ENCODE measurements at places on chromosomes 2 and 18.
A peak's percentile ranks its signal among the peaks of the same experiment; 100 is the strongest.

DNA sequence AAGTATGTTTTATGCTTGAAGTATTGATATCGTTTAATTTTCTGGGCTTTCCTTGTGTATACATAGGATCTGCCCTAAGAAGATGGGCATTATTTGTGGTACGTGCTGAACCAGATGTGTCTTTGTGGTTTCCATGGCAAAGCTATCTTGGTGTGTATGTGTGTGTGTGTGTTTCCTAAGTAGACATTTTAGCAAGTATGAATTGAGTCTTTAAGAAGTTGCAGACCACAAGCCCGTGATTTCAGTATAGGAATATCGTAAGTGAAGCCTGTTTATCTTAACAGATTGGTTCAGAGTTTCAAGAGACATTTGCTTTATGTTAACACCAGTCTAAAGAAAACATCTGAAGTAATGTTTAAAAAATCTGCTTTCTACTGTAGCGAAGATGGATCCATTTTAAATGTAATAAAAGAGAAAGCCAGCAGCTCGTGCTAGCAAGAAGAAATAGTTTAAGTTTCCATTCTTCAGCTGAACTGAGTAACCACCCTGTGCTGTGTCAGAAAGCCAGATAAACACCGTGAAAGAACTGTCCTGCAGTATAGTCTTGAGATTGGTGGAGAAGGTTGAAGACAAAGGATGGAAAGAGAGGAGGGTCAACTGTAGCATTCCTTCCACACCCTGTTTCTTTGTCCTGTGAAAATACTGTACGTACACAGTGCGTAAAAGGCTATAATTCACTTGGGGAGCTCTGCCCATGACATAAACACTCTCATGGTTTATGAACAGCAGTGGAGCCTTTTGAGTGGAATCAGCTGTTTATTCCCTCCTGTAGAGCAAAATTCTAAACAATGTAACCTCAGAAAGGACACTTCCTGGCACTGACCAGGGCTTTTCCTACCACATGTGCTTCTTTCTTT is 91.9 kb upstream of the FOSL2 start:
- peak; percentile 35 for DNase-seq

DNA sequence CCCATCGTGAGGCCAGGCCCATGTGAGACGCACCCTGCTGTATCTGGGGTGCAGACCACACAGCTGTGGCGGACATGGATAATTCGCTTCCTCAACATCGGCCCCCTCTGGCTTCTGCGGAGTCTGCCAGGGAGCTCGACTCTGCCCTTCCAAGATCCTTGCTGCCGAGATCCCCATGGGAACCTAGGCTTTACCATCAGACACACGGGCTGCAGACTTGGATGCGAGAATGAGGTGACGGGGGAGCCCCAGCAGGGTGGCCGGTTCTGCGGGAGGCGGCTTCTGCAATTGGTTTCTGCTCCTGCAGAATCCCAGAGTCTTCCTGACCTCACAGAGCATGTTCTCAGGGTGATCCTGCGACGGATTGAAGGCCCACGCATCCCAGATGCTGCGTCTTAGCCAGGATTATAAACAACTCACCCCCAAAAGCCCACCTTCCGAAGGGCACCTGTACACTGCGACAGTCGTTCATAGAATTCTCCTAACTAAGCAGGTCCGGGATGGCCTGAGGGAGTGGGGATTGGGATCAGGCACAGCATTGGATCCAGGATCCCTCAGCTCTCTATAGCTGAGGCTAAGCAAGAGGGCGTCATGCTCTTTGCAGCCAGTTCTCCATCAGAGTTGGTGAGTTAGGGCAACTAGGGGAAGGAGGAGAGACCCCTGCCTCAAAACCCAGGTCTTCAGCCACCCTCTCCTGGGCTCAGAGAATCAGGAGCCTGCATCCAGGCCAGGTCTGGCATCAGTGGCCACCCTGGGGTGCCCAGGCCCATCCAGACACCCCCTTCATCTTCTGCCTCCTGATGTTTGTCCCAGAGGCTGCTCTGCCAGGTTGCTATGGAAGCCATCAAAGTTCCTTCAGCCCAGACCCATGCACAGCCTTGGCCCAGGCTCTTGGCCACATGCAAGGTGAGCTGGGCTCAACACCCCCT is 74.7 kb upstream of the SNTG2 start:
- no peak for DNase-seq

DNA sequence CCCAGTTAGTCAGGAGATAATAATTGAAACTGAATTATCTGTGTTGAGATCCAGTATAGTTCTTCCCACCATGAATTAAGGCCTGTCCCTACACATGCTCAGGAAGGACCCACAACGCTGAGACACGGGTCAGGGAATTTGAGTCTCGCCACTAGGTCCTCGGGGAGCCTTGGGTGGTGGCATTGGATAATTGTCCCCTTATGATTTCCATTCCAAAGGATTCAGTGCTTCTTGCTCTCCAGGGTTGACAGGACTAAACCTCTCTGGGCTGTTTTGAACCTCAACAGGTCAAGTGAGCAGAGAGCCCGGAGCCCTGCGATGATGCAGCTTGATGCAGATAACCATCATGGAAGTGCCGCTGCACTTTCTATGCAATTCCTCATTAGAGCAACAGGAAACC is 253.7 kb upstream of the PXDN start:
- no peak for DNase-seq

- no peak for DNase-seq
These were observed 91.3 kb upstream of the ZFP36L2 start for GRCh38 chr2:43317680-43318079.

GRCh38 chr18:23626451-23627279 is 36.0 kb downstream of the ANKRD29 start:
- no peak for DNase-seq

- no peak for DNase-seq
These were observed 131.0 kb downstream of the NFATC1 start for GRCh38 chr18:79526468-79527460.

DNA sequence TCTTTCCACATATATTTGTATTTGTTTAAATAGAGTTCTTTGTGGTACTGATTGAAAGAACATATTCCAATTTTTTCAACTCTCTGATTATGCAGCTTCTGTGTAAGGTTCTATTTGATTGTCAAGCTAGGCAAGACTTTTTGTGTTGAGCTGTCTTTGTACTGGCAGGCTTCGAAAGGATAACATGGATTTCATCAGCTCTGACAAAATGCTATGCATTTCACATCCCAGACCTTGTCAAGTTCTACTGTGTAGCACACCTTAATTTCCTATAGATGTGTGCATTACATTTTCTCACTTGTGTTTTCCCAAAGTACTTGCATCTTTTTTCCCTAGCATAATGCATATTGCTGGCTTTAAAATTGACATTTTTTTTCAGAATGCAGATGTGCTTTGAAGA is 555.0 kb upstream of the GYPC start:
- no peak for DNase-seq

DNA sequence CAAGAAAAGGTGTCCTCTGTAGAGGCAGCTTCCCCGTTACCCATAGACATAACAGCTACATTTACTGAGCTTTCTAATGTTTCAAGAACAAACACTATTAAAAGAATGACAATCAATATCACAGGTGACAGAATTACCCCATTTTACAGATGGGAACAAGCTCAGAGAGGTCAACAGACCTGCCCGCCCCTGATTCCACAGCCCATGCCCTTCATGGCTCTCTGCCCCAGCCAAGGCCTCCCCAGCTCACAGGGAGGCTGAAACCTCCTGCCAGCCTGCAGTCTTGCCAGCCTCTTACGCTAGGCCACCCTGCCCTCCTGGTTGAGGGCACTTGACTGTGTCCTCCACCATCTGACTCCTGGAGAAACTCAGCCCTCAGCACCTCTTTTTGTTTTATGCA is 19.1 kb upstream of the SLC35F6 start:
- DNase-seq, result no peak

DNA sequence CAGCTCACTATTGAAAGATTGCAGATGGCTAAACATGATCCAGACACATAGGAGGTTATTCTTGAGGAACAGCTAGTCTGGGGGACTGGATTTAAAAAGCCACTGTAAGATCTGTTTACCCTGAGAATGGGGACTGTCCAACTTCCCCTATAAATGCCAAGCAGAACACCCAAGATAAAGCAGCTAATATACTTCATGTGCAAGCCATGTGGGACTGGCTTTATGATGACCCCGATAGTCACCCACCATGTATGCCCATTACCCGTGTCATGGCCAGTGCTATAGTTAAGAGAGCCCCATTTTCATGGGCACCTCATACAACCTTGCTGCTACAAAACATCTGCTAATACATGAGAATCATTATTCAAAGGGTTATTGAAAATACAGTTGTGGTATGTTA is 16.0 kb downstream of the YPEL5 start:
- DNase-seq, result no peak

DNA sequence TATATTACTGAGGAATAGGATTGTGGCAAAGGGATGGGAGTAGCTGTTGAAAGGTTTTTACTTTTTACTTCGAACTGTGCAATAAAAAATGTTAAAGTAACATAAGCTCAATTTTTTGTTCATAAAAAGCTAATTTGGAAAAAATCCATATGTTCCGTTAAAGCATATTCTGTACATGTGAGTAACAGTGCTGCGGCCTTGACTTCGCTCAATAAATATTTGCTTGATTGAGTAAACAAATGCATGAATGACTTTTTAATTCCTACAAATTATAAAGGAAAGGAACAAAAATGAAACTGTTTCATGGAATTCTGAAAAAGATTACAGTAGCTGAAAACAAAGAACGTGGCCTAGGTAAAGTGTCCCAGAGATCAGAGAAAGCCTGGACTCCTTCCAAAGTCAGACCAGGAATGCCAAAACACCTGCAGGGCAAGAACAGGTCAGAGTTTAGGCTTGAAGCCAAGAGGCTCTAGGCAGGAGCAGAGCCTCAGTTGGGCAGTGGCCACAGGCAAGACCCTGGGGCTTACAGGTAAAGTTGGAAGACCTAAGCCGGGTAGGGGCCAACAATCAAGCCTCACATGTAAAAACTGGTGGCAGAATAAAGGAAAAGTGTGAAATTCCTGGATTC is 44.3 kb upstream of the FIGN start:
- no peak for DNase-seq

DNA sequence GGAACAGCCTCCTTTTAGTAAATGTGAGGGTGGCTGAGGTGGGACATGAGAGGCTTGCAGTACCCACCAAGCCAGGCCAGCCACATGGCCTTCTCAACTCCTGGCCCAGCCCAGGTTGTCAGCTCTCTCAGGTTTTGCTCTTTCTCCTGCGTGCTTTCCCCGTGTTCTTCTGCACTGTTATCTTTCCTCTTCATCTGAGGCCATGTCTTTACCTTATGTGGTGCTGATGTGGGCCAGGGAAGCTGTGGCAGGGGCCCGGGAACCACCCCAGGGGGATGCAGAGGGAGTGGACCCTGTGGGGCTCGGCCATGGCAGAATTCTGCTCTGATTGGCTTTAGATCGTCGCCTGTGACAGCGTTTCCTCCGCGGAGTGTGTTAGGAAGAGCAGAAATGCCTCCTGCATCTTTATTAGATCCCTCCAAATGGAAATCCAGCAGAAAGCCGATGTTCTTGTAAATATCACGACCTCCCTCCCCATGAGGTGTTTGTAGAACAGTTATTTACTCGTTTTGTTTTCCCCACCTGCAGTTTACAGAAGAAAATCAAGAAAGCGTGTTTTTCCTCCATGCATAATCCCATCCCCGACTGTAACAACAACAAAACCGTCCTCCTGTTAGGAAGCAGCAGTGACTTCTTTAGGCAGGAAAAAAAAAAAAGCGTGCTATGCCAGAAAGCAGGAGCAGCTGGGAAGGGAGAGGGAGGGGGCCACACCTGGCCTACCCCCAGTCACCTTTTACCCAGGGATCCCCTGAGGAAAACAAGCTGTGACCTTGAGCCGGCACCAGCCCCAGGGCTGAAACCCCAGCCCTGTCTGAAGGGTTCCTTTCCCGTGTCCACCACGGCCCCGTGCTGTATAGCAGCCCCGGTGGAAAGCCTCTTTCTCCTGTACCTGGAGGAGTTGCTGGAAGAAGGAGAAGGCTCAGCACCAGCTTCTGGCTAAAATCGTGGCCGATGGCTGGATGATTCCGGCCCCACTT is 54.8 kb downstream of the HPCAL1 start:
- no peak for DNase-seq

DNA sequence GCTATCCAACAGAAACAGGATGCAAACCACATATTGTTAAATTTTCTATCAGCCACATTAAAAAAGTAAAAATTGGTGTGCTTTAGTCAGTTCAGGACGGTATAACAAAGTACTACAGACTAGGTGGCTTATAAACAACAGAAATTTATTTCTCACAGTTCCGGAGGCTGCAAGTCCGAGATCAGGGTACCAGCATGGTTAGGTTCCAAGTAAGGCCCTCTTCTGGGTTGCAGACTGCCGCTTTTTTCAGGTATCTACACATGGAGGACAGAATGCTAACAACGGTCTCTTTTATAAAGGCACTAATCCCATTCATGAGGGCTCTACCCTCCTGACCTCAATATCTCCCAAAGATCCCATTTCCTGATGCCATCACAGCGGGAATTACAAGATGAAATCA is 10.5 kb downstream of the SMAD2 start:
- no peak for DNase-seq

DNA sequence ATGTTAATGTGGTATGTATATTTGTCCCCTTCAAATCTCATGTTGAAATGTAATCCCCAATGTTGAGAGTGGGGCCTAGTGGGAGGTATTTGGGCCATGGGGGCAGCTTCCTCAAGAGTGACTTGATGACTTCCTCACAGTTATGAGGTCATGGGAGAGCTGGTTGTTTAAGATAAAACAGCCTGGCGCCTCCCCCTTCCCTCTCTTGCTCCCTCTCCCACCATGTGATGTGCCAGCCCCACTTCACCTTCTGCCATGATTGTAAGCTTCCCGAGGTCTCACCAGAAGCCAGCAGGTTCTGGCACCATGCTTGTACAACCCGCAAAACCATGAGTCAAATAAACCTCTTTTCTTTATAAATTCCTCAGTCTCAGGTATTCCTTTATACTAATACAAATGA is 258.3 kb upstream of the POU3F3 start:
- DNase-seq, result no peak

GRCh38 chr2:227351639-227352038 is 26.6 kb downstream of the MFF start:
- DNase-seq, result no peak

DNA sequence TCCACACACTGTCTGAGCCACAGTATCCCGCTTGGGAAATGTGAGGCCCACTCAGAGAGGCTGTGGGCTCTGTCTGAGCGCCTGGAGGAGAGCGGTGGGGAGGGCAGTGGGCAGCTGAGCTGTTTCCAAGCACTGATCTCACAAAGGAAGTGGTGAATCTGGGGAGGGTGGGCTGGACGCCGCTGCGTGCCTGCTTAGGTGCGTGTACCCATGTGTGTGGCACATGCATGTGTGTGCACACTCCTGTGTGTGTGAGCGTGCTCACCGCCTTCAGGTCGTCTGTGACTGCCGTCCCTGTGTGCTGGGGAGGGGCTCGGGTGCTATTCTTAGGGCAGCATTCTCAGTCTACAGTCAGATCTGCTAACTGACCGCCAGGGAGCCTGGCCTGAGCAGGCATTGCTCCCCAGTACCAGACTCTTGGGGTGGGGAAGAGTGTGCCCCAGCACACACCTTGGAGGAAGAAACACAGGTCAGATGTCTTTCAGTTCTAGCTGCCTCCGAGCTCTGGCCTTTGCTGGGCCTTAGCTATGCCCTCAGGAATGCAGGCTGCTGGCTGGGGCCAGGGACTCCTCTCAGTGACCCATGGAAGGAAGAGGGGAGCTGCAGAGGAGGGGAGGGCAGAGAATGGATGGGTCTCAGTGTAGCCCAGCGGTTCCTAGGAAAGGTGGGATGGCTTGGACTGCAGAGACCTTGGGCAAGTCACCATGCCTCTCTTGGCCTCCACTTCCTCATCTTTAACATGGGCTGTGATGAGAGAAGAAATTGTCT is 31.4 kb downstream of the KCNIP3 start:
- DNase-seq, result no peak
